ENCODE measurements at places on chromosomes 12 and 14. TPM values are rescaled to one million over a fixed set of nuclear protein-coding genes. Genes with fewer than 3 reads are reported as not detected.

The FIGNL2 gene
- 5.2 TPM for polyA plus RNA-seq

The PIK3C2G gene
- 4.9 TPM for polyA plus RNA-seq

The C1QL4 gene
- 1.4 TPM for polyA plus RNA-seq

The FBRSL1 gene
- 37.5 TPM for polyA plus RNA-seq

The C12orf54 gene
- 0.41 TPM for polyA plus RNA-seq

The ARHGAP9 gene
- 2.9 TPM for polyA plus RNA-seq

The KCNK13 gene
- 0.16 TPM for polyA plus RNA-seq

The SYNE3 gene
- polyA plus RNA-seq = 2.0 TPM

The CSRP2 gene
- 83.2 TPM for polyA plus RNA-seq

The VRTN gene
- polyA plus RNA-seq = not detected

The KLHL33 gene
- 0.44 TPM for polyA plus RNA-seq

The CD4 gene
- 29.8 TPM for polyA plus RNA-seq

The FGF23 gene
- polyA plus RNA-seq = 0.06 TPM

The AKAP6 gene
- 3.0 TPM for polyA plus RNA-seq

The CLEC2A gene
- polyA plus RNA-seq = not detected

The KRT72 gene
- not detected for polyA plus RNA-seq

The IL26 gene
- not detected for polyA plus RNA-seq

The TAS2R13 gene
- polyA plus RNA-seq = not detected
